ENCODE measurements at places on chromosomes 7 and 10. TPM values are rescaled to one million over a fixed set of nuclear protein-coding genes. Genes with fewer than 3 reads are reported as not detected.
A peak's percentile ranks its signal among the peaks of the same experiment; 100 is the strongest.

- DNase-seq: peak; percentile 4
These were observed 74.3 kb upstream of the PCGF5 start for GRCh38 chr10:91146146-91146545.

DNA sequence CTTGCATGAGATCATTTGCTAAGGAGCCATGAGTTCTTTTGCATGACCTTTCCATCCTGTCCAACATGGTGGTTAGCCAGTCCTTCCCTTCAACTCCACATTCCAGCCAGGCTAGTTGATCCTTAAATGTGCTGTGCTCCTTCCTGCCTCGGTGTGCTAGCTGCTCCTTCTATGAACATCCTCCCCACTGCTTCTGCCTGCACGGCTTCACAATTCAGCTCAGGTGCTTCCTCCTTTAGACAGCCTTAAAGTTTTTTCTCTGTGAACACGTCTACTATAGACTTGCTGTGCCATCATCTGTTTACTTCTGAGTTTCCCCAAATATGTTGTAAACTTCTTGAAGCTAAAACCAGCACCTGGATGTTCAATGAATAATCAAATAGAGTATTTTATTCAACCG lies 95.5 kb downstream of the OTUD1 start:
- no peak for DNase-seq

GRCh38 chr7:105153531-105153930 lies 139.5 kb downstream of the KMT2E start:
- DNase-seq: no peak

GRCh38 chr7:69603937-69604494 lies 5.7 kb downstream of the AUTS2 start:
- DNase-seq: no peak

Gene ABCB4
- under 0.01 TPM for total RNA-seq

- no peak for DNase-seq
These were observed 301.1 kb upstream of the LYZL1 start for GRCh38 chr10:28987555-28988320.

DNA sequence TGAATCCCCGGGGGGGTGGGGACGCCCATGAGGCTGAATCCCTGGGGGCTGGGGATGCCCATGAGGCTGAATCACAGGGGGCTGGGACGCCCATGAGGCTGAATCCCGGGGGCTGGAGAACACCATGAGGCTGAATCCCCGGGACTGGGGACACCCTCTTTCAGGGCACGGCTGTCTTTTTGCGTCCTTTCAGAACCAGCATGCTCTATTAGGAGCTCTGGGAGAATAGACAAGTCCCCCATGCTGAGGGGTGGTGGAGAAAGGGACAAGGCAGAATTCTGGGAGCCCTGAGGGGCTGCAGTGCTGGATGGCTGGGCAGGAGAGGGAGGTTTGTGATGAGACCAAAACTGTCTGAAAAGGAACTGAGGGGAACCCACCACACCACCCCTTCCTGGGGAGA lies 257.3 kb upstream of the TCERG1L start:
- DNase-seq: no peak

DNA sequence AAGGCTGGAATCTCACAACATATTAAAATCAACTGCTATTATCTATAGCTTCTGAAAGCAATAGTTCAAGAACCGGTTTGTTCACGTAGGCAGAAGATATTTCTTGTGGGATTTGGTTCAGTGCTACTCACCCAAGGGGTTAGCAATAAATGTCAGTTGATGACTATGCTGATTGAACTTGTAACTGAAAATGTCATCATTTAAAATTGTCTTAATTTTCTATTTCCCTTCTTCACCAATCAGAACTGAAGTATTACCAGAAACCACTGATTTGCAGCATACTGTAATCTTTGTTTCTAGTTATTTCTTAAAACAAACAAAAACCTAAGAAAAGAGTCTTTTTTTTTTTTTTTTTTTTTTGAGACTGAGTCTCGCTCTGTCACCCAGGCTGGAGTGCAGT lies 46.1 kb downstream of the CPEB3 start:
- no peak for DNase-seq

DNA sequence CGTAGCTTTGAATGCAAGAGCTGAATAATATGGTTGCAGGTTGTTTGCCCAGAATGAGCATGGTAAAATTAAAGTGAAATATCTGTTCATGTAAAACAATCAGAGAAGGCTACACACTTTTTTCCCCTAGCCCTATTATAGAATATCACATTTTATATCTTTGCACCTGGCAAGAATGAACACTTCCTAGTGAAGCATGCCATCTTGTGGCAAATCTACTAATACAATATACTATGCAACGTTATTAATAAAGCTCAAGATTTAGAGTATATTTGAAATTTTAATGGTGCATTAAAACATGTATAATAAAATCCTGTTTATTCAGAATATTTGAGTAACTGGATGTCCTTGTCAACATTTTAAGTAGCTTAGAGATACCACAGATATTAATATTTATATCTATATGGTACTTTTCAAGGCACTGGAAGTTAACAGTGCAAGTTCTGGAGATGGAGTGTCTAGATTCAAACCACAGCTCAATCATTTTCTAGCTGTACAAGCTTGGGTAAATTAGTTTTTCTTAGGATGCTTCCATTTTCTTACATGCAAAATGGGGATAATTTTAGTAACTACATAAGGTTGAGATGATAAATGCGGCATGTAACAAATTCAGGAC lies 643.1 kb upstream of the SEMA3D start:
- peak; percentile 13 for DNase-seq

- DNase-seq: peak; percentile 1
These were observed 1.3 kb upstream of the SP4 start for GRCh38 chr7:21426286-21427181.

GRCh38 chr10:132861884-132862461 lies 76.0 kb upstream of the NKX6-2 start:
- DNase-seq: no peak

DNA sequence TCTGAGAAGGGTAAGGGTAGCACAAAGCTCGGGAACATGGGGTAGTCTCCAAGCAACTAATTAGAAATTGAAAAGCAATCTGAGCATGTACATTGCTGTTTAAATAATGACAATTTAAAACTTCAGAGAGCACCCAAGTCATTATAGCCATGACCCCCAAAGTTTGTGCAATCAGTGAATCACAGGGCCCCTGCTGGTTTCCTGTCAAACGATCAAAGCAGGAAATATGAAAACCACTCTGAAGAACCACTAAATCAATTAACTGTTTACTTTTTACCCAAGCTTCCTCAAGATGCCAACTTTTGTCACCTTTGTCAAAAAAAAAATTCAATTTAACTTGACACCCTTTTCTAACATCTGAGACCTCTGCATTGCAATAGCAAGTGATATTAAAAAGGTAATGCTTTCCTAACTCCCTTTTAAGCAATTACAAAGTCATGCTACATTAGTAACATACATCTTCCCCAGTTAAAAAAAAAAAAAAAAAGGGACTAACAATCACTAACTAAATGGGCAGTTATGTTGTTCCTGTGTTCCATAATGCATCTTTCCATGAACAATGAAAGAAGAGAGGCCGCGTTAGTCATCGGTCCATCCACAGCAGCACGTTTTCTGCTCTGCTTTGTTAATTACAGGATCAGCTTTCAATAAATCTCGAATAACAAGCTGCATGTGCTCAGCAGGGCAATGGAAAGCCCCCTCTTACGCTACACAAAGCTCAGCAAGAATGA lies 80.6 kb downstream of the ETV1 start:
- no peak for DNase-seq

DNA sequence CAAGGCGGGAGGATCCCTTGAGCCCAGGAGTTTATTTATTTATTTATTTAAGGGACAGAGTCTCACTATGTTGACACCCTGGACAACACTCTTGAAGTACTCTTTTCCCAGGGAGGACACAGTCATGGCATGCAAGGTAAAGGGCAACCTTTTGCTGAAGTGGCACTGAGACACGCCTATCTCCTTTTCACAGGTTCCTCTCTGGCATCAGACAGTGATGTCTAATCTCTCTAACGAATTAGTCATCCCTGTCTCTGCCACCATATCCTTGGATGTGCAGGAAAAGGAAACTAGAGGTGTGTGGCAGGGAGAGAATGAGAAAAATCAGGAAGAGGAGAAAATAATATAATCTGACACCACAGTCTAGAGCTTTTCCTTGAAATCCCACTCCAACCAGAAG lies 19.5 kb downstream of the CPVL start:
- no peak for DNase-seq

DNA sequence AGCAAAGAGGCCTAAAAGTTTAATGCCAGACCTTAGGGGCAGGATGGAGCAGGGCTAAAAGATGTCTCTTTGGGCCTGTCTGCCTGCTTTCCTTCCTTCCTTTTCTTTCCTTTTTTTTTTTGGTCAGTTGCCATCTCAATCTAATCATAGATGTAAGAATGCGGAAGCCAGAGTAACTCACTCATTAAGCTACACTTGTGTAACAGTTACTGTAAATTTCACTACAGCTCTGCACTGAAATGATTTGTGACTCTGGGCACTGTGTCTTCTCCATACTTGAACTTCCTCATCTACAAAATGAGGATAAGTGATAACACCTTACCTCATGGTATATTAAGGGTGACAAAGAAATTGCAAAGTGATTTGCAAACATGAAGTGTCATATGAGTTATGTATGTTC lies 75.5 kb upstream of the AGK start:
- DNase-seq: no peak

GRCh38 chr7:49150486-49150885 lies 226.1 kb downstream of the CDC14C start:
- peak; percentile 17 for DNase-seq

- peak; percentile 27 for DNase-seq
These were observed 194.8 kb downstream of the FANK1 start for GRCh38 chr10:126090911-126091728.

Gene DRGX
- total RNA-seq: not detected

DNA sequence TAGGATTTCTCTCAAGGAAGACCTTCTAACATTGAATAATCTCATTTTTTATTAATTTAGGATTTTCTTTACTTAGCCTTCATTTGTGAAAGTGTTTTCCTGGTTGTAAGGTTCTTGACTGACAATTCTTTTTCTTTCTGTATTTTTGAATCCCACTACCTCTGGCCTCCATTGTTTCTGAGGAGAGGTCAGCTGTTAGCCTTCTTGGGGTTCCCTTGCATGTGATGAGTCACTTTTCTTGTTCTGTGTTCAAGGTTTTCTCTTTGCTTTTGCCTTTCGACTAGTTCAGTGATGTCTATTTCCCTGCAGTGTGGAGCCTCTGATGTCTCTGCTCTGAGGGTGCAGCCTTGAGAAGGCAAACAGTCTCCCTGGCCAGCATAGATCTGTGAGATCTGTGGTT lies 304.1 kb upstream of the ZNF32 start:
- no peak for DNase-seq

DNA sequence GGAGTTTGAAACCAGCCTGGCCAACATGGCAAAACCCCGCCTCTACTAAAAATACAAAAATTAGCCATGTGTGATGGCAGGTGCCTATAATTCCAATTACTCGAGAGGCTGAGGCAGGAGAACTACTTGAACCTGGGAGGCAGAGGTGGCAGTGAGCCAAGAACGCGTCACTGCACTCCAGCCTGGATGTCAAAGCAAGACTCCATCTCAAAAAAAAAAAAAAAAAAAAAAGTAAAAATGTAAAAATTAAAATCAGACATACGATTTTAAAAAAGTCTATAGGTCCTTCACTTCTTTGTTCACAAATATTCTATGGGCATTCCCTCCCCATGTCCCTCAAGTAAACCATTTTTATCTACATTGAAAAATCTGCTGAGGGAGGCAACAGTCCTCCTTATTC lies 34.9 kb upstream of the TLL2 start:
- DNase-seq: no peak

Gene SRRM3
- total RNA-seq: 0.64 TPM

GRCh38 chr7:127389321-127389720 lies 3.2 kb downstream of the ZNF800 start:
- DNase-seq: no peak

DNA sequence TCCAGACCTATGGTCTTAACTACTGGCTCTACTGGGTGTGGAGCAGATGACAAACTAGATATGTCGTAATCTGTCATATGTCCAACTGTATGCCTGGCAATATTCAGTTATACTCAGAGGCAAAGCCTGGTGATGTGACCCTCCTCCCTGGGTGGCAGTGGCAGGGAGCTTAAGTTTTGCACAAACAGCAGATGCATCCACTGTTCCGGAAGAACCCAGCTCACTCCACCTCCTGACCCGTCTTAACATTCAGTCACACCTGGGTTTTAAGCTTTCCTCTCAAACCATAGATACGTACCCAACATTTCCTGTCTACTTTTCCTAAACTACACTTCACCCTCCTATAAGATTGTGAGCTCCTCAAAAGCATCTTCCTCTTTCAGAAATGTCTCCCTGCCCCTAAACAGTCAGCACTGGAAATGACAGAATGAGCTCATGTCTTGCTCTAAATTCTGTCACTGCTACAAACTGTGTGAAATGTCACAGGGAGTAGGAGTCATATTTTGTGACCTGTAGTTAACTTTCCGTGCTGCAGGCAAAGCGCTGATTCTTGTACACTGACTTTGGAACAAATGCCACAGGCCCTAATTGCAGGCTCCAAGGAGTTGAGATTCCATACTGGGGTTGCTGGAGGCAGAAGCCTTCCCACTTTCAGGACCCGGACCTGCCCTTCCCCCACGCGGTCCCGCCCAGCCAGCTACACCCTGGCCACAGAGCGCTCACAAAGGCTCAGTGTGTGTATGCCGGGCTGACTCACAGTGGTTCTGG lies 23.9 kb downstream of the SCD start:
- peak; percentile 86 for DNase-seq

DNA sequence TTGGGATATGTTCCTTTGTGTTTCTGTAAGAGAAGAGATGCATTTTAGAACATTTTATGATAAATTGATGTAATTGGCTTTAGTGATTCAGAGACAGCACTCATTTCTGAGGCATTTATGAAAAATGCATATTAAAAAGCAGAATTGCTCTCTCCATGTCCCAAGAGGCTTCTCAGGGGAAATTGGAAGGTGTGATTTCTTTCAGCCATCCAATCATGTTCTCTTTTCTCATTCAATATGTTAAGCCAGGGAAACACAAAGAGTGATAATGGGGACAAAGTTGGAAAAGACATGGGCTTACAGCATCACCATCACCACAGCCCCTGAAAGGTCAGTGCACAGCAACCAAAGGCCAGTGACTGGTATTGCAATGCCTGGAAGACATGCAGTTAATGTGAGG lies 129.9 kb upstream of the COL1A2 start:
- no peak for DNase-seq

Gene FAM25A
- not detected for total RNA-seq

DNA sequence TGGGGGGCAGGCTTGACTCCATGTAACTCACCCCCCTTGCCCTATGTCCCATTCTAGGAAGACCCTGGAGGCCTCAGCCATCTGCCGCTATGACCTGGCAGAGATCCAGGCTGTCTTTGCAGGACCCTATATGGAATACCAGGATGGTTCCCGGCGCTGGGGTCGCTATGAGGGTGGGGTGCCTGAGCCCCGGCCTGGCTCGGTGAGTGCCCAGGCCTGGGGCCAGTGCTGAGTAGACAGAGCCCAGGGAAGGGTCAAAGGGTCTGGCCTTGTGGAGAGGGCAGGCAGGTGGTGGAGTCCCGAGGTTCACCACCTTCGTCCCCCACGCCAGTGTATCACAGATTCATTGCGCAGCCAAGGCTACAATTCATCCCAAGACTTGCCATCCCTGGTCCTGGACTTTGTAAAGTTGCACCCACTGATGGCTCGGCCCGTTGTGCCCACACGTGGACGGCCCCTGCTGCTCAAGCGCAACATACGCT lies 7.5 kb downstream of the MRPL43 start:
- no peak for DNase-seq

GRCh38 chr10:113436851-113437250 lies 116.0 kb upstream of the HABP2 start:
- no peak for DNase-seq

Gene LIPM
- total RNA-seq: not detected

Gene OR2A42
- under 0.01 TPM for total RNA-seq

Gene ZKSCAN5
- total RNA-seq: 17.7 TPM

Gene SCIN
- 3.9 TPM for total RNA-seq

Gene VAX1
- not detected for total RNA-seq

GRCh38 chr10:100745882-100746783 lies 751 bp downstream of the PAX2 start:
- no peak for DNase-seq
